ENCODE measurements at places on chromosomes 3 and 15. TPM values are rescaled to one million over a fixed set of nuclear protein-coding genes. Genes with fewer than 3 reads are reported as not detected.

DNA sequence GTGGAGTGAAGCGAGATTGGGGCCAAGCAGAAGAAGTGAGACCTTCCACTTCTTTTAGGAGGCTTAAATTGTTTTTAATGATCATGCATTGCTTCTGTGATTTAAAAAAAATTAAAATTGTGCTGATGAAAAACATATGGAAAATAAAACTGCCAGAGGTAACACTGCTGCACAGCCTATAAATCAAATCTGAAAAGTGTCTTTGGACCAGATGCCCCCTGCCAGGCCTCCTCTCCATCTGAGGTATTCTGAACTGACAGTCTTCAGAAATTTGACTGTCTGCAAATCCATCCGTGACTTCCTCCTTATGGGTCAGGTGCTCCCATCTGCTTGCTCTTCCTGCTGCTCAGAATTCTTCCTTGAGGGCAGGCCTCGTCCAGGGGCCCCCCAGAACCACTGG is 108.5 kb upstream of the NR2E3 start:
- DNase-seq: no peak

GRCh38 chr3:24043168-24043567 is 98.1 kb downstream of the NR1D2 start:
- no peak for DNase-seq

- no peak for DNase-seq
Observed at GRCh38 chr3:149654188-149654601, 3.6 kb downstream of the WWTR1 start.

DNA sequence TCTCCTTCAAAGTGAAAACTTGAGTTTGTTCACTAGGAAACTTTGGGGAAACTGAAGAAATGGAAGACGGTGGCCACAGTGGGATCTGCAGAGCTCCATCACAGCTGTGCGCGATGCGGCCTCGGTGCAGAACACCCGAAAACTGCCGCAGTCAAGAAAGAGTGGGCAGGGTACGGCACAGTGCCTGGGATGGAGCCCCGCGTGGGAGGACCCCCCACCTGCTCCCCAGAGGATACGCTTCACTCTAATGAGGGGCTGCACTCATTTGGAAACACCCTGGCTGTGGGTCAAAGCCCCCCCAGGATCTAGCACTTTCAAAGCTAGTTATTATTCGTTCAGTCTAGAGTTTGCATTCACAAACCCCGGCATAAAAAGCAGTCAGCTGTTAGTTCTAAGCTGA is 9.5 kb downstream of the ADAMTS17 start:
- no peak for DNase-seq

Gene ISLR
- 16.2 TPM for total RNA-seq
